Head of caudate nucleus (tissue), 42 donors: ENCODE measurements at places on chromosomes 6 and 20.

GRCh38 chr6:10310826-10311225, 104.0 kb downstream of the TFAP2A start:
- no peak for DNase-seq

DNA sequence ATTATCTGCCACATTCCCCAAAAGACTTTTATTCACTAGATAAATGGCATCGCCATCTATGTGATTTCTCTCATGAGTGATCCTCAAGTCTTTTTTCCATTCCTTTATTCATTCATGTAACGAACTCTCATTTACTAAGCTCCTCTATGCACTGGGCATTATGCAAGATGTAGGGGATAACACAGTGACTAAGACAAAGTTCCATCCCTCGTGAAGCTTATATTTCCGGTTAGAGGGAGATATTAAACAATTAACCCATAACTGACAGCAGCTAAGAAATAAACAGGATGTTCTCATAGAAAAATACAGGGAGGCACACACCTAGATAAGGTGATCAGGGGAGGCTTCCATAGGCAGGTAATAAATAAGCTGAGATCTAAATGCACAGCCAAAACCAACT, 17.2 kb upstream of the PREX1 start:
- no peak for DNase-seq

- DNase-seq, result peak; percentile 31
These were observed 814.8 kb downstream of the MAFB start for GRCh38 chr20:39874049-39874893.

GRCh38 chr6:39102821-39103136, 12.2 kb downstream of the SAYSD1 start:
- no peak for DNase-seq

- peak; percentile 22 for DNase-seq
These were observed 122.6 kb upstream of the NXT1 start for GRCh38 chr20:23227976-23228375.

- no peak for DNase-seq
These were observed 78.0 kb downstream of the DZANK1 start for GRCh38 chr20:18388860-18389259.

DNA sequence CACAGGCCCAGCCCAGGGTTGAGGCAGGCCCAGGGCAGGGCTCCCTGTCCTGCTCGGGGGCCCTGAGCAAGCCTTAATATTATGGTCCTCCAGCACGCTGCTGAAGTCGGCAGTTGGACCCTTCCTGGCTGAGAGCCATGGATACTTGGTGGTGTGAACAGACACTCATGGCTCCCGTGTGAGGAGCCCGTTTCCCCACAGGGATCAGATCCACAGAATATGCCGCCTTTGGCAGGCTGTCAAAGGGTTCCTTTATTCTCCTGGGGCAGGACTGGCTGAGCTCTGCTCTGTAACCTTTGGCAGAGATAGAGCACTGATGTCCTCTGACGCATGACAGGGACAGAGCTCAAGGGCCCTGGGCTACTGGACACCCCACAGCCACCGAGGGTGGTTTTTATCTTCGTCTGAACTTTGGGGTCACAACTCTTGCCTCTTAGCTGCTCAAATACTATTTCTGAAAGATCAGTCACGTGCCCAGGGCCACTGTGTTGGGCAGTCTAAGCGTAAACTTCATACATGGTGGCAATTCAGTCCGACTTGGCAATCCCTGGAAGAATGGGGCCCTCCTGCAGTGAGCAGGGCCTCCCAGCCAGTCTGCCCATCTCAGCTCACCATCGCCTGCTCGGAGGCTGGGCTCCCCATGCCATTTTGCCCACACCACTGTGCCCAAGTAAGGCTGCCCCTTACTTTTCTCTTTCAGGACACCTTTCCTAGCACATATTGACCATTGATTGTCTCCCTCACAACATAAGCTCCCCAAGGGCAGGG, 49.1 kb downstream of the TTI1 start:
- no peak for DNase-seq
